ENCODE measurements at places on chromosomes 16 and 17.

GRCh38 chr17:77475016-77475976, 334.5 kb downstream of the SEC14L1 start:
- no peak overlapping the region for H3K27ac ChIP-seq
- H3K36me3 ChIP-seq: no peaks in the 10 kb centered on the region
- peaks cover 6% of the 10 kb centered on the region for H3K4me1 ChIP-seq

GRCh38 chr17:5234645-5235576, at the start of gene SCIMP:
Gene SCIMP, minus strand, starts transcription at chr17:5234860. Its CDS starts 105 bp downstream, at chr17:5234755.
- DNase-seq: no peak
- no peak within 1 kb of the TSS for H3K4me3 ChIP-seq

DNA sequence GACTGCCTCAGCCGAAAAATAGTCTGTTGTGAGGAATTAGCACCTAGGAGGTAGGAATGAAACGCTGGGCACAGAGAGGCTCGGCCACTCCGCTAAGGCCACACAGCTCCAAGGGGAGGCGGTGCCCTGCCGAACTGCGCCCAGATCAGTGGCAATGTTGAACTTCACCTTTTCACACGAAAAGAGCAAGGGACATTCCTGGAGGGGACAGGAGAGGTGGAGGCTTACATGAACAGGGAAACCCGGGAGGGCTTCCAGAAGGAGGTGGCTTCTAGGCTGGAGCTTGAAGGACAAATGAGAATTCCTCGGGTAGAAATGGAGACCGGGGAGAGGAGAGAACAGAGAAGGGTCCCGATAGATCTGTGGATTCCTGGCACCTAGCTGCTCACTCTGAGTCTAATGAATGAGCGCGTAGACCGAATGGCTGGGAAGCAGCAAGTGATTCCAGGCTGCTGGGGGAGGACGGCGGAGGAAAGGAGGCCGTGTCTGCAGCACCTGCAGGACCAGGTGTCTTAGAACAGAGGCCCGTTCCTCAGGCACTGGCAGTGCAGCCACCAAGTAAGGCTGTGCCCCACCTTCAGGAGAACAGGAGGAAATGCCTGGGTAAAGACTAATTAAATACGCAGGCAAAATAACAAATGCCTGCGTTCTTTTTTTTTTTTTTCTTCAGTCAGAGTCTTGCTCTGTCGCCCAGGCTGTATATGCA, 722 bp upstream of the SLC38A10 start:
- peaks cover 12% of the 10 kb centered on the region for H3K4me1 ChIP-seq
- DNase-seq: peak; percentile 81
- no peaks in the 10 kb centered on the region for H3K36me3 ChIP-seq
- peak overlapping the region; percentile 56 for H3K27ac ChIP-seq
- peak overlapping the region; percentile 87 for H3K4me3 ChIP-seq

- peaks cover 25% of the 10 kb centered on the region for H3K36me3 ChIP-seq
- peaks cover 35% of the 10 kb centered on the region for H3K4me1 ChIP-seq
- H3K4me3 ChIP-seq: no peak overlapping the region
- H3K27ac ChIP-seq: peak overlapping the region; percentile 92
- H3K27me3 ChIP-seq: no peaks in the 10 kb centered on the region
Observed at GRCh38 chr17:39485555-39485954, 24.3 kb downstream of the CDK12 start.

GRCh38 chr16:89651584-89651983, 5.9 kb downstream of the CHMP1A start:
- H3K4me3 ChIP-seq: no peak overlapping the region
- H3K4me1 ChIP-seq: peaks cover 8% of the 10 kb centered on the region
- no peak for DNase-seq
- no peak overlapping the region for H3K27ac ChIP-seq
- no peaks in the 10 kb centered on the region for H3K27me3 ChIP-seq

DNA sequence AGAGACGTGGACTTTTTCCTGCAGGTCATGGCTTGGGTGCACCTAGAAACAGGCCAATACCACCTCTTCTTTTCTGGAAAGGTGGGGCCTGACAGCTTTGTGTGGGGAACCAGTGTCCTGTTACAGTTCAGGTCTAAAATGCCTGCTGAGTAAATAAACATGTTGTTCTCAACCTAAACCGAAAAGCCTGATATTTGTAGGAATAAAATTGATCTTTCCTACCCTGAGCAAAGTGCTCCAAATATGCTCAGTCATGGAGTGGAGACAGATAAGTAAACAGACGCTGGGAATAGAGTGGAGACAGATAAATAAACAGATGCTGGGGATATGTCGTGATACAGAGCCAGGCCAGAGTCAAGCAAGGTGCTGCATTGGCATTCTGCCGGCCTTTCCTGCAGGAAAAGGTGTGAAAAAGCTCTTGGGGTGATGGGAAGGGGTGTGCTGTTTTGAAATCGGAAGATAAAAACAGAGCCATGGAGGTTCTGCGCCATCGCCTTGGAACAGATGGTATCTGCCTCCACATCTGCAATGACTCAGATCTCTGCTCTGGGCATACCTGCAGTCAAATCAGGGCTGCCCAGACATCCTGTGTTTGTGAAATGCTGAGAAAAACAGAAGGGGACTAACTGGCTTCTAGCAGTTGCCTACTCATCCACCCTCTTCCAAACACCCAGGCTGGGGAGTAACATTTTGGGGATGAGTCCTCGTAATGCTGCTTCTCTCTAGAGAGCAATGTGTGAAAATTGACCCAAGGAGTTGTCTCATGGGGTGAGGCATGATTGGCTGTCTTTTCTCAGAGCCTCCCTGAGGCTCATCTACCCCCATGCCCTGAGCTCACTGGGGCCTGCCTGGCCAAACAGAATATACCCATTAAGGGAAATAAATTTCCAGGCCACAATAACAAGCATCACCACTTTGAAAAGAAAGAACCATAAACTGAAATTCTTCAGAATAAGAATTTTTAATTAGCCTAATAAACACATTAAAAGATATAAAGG, 16.8 kb upstream of the TRPV2 start:
- DNase-seq: peak; percentile 76
- no peaks in the 10 kb centered on the region for H3K36me3 ChIP-seq
- peaks cover 9% of the 10 kb centered on the region for H3K4me1 ChIP-seq
- no peaks in the 10 kb centered on the region for H3K27me3 ChIP-seq
- H3K4me3 ChIP-seq: no peak overlapping the region
- peak overlapping the region; percentile 48 for H3K27ac ChIP-seq
